ENCODE measurements at places on chromosomes 12 and 14.

DNA sequence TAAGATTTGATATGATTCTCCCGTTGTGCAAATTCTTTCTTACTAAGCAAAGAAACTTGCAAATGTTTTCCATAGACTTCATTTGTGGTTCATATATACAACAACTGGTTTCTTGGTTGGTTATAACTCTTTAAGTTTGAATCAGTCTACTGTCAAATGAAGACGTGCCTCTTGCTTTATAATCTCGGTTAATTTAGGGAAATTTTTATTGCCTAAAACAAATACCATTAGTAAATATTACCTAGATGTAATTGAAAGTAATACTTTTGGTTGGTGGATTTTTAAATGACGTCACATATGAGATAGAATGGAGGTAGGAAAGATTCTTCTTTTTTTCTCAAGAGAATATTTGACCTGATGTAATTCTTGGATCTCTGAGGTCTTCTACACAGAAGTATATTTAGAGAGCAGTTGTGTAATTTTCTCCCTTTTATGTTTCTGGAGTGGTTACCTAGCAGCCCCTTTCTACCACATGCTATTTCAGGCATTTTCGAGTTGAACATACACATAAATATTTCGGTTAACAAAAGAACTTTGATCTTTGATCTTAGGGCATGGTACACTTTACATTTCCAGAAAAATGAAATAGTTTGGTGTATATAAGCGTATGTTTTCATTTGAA, 1.7 kb downstream of the ATF7IP start:
- DNase-seq = no peak

DNA sequence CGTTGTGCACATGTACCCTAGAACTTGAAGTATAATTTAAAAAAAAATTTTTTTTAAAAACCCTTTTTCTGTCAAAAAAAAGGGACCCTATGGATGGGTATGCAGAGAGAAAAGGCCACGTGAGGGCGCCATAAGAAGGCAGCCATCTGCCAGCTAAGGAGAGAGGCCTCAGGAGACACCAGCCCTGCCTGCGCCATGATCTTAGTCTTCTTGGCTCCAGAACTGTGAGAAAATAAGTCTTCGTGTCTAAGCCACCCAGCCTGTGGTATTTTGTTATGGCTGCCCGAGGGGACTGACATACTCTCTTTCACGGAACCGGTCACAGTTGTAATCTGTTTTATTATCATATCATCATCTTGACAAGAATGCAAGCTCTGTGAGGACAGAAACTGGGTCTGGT, 174.8 kb downstream of the EFCAB11 start:
- no peak for DNase-seq

- no peak for DNase-seq
These were observed 3.6 kb upstream of the DNAJC22 start for GRCh38 chr12:49342914-49343731.

- DNase-seq = no peak
These were observed 19.1 kb downstream of the DACT1 start for GRCh38 chr14:58656671-58657411.

DNA sequence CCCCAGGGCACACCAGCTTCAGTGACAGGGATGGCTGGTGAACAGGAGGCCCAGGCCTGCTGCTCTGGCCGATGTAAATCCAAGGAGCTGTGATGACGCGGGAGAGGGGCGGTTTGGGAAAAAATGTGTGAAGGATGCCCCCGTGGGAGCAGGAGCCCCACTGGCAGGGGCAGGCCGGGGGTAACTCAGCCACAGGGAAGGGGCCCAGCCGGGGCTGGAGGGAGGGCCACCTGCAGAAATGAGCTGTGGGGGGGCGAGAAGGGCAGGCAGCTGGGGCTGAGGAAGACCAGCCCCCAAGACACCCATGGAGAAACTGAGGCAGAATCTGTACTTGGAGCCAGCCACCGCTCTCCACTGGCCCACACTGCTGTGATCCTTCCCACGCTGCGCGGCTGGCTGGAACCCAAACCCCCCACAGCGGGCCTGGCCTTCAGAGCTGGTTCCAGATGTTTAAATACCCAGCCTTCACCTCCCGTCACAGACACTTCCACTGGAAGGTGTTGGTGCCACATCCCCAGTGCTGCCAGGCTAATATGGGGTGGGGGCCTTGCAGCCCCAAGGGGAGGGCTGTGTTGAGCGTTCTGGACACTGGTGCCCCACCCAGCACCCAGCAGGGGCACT, 28.5 kb upstream of the ANKRD9 start:
- peak; percentile 83 for DNase-seq

DNA sequence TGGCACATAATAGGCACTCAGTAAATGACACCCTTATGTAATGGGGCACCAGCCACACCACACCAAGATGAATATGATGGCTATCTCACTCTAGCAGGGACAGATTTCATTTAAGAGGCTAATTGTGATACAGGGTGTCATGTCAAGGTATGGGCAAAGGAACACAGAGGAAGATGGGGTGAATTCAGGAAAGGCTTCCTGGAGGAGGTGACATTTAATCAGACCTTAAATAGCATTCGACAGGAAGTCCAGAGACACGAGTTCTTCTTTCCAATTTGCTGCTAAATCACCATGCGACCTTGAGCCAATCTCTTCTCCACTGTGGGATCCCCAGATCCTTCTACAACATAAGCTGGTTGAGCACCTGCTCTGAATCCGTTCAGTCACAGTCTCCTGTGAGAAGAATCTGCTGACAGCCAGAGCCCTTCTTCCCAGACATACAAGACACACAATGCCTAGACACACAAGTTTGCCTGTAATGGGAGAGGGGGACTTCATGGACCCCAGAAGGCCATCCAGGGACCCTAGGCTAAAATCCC, 1.5 kb upstream of the DTX1 start:
- DNase-seq = no peak

GRCh38 chr12:52739963-52740362, 36.6 kb upstream of the KRT77 start:
- DNase-seq = no peak

Data from osteocyte (in vitro differentiated cells).